ENCODE measurements at places on chromosomes 1 and 21. TPM values are rescaled to one million over a fixed set of nuclear protein-coding genes. Genes with fewer than 3 reads are reported as not detected.

- no peak for DNase-seq
Measured at GRCh38 chr1:169200319-169200718, 93.8 kb downstream of the ATP1B1 start.

C1orf94 gene
- not detected for polyA plus RNA-seq

- DNase-seq, result no peak
Measured at GRCh38 chr1:107896401-107896800, 68.6 kb downstream of the VAV3 start.

GRCh38 chr1:157948312-157949073 is 45.0 kb upstream of the KIRREL1 start:
- DNase-seq, result no peak

COP1 gene
- polyA plus RNA-seq, result 20.5 TPM

- no peak for DNase-seq
Measured at GRCh38 chr1:9875636-9876000, 34.5 kb downstream of the CTNNBIP1 start.

Data from psoas muscle (tissue), 8 donors.